Umbilical cord (tissue), 2 donors: ENCODE measurements at places on chromosomes 1 and 21. TPM values are rescaled to one million over a fixed set of nuclear protein-coding genes. Genes with fewer than 3 reads are reported as not detected.

DMRTB1 gene
- total RNA-seq, result not detected

SV2A gene
- 3.6 TPM for total RNA-seq

TRAF3IP3 gene
- total RNA-seq, result 6.7 TPM

FCRL6 gene
- 14.7 TPM for total RNA-seq

SH2D1B gene
- total RNA-seq, result not detected

HSPB7 gene
- total RNA-seq, result 4.3 TPM

GRCh38 chr1:234069760-234070159 is 165.3 kb downstream of the SLC35F3 start:
- peak; percentile 21 for DNase-seq

- DNase-seq, result no peak
Observed at GRCh38 chr1:245694753-245695195, 540.0 kb downstream of the KIF26B start.

DNA sequence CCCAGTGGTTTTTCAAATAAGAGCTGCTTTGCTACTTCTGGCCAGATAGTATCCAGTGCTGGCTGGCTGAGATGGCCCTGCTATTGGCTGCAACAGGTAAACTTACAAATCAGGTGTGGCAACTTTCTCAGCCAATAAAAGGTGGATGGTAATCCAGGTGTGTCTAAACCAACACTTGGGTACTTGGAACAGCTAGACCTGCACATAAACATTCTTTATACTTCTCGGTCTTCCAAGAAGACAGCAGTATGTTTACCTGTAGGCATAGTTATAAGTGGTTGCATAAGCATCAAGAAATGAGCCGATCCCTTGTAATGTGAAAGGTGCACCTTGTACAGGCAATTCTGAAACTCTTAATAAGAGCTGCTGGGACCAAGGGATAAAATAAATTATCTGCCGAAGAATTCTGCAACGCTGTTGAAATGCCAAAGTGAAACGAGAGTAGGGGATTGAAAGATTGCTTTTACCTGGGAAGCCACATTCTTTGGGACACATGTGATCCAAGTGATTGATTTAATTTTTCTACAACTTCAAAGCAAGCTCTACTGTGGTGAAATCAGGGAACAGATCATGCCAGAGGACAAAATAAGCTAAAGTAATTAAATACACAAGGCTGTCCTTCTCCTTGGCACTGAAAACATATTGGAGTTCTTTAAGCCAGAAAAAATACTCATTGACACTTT is at the start of gene CLDN8:
Gene CLDN8, minus strand, starts transcription at position 57 of the 683 bp plus-strand sequence. CDS start 172 bp downstream, outside the sequence.
- DNase-seq, result no peak

- no peak for DNase-seq
Observed at GRCh38 chr1:50976111-50976889, 6.3 kb downstream of the CDKN2C start.

- peak; percentile 40 for DNase-seq
Observed at GRCh38 chr1:162276493-162276892, 100.2 kb downstream of the SPATA46 start.

DNA sequence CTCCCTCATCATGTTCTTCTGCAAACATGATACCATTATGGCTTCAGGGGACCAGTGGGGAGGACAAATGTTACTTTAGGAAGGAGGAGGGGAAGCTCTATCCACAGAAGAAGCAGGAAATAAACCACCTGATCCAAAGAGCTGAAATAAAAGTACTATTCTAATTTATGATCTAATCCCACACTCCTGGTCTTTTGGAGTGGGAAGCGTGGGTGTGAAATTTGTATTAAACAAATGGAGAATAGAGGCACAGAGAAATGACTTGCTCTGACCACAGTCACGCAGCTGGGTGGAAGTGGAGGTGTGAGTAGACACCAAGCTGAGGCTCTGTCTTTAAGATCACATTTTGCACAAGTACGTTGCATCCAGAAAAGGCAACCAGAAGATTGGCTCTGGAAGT is 14.5 kb upstream of the STUM start:
- DNase-seq, result no peak

GRCh38 chr1:237877631-237878030 is 13.1 kb downstream of the ZP4 start:
- DNase-seq, result no peak

- DNase-seq, result peak; percentile 70
Observed at GRCh38 chr1:214584805-214585766, 17.9 kb upstream of the CENPF start.

DNA sequence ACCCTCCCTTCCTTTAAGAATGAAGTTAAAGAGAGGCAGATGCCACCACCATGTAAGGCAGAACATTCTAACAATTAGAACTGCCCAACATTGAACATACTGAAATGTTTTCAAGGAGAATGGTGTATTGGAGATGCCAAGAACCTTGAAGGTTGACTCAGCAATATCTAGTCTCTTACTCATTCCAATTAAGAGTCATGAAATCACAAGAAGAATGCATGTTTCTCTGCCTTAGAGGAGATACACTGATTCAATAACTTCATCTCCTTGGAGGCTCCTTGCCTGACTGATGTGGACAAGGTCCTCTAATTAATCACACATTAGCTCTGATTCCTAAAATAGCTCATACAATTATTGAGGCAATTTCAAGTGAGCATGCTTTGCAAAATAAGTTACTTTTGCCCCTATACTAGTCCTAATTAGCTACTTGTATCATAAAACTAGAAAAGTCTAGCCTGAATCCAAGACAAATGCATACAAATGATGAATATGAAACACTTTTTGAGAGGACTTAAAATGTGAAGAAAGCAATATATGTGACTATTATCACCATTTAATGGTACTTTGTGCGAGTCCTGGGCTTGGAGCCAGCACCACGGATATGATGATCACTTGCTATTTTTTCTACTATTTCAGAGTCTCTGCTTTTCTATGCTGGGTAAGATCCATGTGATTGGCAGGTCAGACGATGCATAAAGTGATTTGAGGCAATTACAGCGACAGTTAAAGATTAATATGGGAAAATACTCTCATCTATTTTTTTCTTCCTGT is 114.5 kb downstream of the DSCAM start:
- no peak for DNase-seq

- no peak for DNase-seq
Observed at GRCh38 chr1:170214117-170215032, 68.6 kb downstream of the NTMT2 start.

DNA sequence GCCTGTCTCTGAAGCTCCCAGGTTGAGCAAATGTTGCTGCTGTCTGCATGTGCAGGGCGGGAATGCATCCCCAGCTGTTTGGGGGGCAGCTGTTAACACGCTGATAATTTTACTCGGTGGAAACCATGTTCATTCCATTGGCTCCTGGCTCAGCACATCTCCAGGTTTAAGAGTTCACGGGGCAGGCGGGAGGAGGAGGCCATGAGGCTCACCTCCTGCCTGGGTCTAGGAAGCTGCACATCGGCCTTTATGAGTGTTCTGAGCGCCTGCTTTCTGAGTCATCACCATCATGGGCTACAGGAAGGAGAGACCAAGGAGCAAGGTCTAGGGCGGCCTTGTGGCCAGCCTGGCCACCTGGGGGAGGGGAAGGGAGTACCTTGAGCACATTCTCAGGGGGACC is 29.7 kb downstream of the AJAP1 start:
- DNase-seq, result no peak

DNA sequence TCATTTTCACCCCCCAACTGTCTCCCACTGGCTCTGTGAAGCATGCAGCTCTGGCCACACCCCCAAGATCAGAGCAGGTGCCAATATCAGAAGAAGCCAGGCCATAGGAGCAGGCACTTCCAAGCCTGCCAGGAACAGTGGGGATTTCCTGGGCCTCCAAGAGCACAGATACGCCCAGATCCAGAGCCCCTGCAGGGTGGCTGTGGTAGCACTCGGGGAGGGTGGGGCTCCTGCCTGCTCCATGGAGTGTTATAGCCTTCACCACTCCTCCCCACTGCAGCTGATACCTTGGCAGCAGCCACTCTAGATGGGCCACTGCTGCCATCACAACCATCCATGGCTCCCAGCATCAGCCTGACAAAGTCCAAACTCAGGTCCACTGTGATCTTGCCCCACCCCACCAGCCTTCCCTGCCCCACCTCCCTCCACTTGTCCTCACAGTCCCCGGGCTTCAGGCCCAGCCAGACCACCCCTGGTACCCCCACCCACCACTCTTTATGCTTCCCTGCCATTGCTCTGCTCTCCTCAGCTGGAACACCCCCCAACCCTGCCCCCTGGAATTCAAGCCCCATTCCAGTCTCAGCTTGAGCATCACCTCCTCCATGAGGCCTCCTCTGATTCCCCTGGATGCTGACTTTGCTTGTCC is 448.3 kb downstream of the MATN1 start:
- no peak for DNase-seq

- no peak for DNase-seq
Observed at GRCh38 chr1:51058858-51059257, 43.2 kb upstream of the C1orf185 start.

DNA sequence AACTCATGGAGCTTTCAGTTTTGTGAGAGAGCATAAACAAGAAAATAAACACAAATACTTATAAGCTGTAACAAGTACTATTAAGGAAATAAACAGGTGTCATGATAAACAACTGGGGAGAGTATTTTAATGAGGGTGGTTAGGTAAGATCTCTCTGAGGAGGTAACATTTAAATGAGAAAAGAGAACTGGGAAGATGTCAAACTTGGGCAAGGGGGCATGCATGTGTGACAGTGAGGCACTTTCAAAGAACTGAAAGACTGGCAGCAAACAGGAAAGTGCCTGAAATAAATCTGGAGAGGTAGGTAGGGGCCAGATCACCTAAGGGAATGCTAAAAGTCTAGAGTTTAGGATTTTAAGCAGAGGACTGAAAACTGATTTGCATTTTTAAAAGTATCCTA is 37.8 kb downstream of the NSL1 start:
- no peak for DNase-seq

DNA sequence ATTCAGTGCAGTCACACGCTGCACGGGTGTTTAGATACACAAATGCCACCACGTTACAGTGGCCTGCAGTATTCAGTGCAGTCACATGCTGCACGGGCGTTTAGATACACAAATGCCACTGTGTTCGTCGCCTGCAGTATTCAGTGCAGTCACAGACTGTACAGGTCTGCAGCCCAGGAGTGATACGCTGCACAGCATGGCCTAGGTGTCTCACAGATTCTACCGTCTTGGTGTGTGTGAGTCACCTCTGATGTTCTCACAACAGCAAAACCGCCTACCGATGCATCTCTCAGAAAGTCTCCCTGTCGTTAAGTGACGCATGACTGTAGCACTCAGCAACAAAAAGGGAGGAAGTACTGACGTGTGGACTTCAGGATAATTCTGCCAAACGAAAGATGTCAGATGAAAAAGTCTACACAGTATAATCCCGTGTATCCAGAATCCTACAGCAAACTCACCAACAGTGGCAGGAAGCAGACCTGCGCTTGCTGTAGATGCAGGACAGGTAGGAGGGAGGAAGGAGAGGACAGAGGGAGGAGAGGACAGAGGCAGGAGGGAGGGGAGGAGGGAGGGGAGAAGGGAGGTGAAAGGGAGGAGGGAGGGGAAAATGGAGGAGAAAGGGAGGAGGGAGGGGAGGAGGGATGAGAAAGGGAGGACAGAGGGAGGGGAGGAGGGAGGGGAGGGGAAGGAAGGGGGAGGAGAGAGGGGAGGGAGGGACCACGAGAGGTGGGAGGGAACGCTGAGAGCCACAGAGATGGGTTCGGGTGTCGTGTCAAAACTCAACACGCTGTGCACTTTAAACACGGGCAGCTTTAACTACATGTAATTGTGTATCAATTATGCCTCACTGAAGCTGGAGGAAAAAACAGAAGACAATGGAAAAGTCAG is 36.3 kb upstream of the PCBP3 start:
- no peak for DNase-seq

GRCh38 chr1:203609979-203610493 is 16.6 kb upstream of the ATP2B4 start:
- peak; percentile 59 for DNase-seq
